ENCODE measurements at places on chromosomes 12 and 14.
A peak's percentile ranks its signal among the peaks of the same experiment; 100 is the strongest.

- DNase-seq: peak; percentile 81
Measured at GRCh38 chr12:11836282-11837151, 187.0 kb downstream of the ETV6 start.

- no peak for DNase-seq
Measured at GRCh38 chr12:89993632-89994031, 285.0 kb upstream of the ATP2B1 start.

DNA sequence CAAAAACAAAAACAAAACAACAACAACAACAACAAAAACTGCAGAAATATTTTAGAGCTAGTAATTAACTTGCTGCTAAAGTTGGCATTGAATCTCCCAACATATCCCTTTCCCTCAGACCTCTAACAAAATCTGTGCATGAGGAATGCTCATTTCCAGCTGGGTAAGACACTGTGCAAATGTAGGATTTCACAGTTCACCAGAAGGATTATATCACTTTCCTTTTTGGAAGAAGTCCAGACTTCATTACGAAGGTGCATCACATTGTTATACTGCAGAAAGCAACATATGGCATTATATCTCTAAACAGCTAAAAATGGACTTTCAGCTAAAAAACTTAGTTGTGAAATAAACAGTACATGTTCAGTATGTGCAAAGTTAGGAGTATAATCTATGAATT is 341.8 kb downstream of the FSCB start:
- DNase-seq: no peak

DNA sequence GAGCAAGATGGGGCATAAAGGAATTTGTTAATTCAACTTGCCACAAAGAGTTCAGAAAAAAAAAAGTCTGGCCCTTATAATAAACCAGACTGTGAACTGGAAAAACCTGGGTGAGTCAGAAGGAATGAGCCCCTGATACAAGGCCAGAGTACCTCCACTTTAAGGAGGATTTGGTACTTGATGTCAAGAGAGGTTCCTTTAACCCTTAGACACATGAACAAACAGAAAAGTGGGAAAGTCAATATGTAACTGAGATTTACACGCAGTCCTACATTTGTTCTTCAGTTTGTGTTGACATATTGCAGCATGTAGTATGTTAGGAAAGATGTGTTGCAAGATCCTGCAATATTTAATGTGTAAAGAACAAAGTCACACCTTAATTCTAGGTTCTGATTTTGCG is 14.2 kb upstream of the SLC38A4 start:
- DNase-seq: no peak

DNA sequence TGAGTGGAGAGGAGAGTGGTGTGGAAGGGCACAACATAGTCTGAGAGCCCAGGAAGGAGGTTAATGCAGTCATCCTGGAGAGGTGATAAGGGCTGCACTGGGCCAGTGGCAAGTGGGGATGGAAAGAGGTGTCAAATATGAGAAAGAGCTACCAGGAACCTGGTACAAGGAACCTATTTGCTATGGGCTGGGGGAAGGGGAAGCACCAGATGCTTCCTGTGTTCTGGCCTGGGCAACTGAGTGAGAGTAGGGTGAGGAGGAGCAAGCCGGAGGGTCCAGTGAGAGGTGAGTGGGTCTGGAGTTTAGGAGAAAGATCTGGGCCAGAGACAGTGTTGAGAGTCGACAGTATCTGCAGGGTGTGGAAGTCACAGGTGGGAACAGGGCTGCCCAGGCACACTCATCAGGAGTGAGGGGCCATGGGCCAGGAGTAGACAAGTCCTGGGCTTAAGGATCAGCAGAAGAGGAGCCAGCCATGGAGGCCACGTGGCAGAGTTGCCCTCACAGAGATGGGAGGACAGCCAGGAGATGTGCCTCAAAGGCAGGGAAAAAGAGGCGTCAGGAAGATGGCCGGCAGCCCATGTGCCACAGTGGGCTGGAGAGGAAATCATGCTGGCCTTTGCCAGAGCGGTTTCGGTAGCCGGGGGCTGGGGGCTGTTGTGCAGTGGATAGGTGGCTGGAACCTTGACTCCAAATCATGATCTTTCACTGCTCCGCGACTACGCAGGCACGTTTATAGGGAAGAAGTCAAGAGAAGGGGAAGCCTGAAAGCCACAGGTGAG is 2.9 kb upstream of the AQP6 start:
- DNase-seq: no peak

GRCh38 chr12:89547101-89547500 is 21.3 kb upstream of the POC1B start:
- no peak for DNase-seq

DNA sequence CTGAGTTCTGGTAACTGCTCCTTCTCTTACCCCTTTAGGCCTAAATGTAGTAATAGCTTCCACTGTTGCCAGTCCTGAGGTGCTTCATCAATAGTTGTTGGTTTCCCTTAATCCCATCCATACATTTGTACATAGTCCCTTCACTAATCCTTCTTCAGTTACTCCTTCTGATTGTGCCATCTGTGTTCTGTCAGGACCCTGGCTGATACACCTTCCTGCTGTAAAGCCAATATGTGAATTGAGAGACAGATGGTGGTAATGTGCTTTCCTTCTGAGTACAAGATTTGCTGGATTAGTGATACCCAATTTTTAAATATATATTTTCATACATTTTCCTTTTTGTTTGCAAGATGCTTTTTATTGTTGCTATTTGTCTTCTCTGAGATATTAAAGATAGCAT is 66.4 kb downstream of the OTOGL start:
- DNase-seq: no peak

DNA sequence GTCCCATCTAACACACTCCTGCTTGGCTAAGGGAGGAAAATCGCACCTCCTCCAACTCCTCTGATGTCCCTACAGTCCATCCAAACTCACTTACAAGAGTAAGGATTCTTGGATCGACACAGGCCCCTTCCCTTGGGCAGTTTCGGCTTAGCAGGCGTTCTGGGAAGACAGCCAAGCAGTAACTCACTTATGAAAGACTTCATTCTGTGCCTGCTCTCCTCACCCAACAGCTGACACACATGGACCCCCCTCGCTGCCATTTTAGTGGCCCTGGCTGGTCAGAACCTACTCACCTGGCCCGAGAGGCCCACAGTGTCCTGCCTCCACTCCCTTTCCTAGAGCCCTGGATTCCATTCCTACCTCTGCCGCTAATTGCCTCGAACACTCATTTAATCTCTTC is 52.3 kb upstream of the BCL2L14 start:
- DNase-seq: no peak

- peak; percentile 78 for DNase-seq
Measured at GRCh38 chr12:104505095-104505818, 48.5 kb downstream of the CHST11 start.
